ENCODE measurements at places on chromosomes 3 and 15.

GRCh38 chr15:89575656-89576416 lies 567 bp downstream of the TICRR start:
- no peak for DNase-seq

DNA sequence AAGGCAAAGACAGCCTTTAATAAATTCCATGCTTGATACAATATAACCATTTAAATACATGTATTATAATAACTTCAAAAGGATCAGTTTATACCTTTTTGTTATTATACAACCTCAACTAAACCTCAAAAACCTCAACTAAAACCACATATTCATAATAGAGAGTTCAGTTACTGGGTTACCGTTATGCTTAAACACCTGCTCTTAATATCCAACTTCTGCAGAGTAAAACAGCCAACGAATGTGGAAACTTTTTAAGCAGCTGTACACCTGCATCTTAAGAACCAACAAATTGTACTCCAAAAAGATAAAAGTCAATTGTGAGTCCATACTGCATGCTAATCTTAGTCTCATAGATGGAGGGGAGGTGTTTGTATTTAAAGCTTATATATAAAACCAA lies 53.5 kb downstream of the TFDP2 start:
- no peak for DNase-seq

DNA sequence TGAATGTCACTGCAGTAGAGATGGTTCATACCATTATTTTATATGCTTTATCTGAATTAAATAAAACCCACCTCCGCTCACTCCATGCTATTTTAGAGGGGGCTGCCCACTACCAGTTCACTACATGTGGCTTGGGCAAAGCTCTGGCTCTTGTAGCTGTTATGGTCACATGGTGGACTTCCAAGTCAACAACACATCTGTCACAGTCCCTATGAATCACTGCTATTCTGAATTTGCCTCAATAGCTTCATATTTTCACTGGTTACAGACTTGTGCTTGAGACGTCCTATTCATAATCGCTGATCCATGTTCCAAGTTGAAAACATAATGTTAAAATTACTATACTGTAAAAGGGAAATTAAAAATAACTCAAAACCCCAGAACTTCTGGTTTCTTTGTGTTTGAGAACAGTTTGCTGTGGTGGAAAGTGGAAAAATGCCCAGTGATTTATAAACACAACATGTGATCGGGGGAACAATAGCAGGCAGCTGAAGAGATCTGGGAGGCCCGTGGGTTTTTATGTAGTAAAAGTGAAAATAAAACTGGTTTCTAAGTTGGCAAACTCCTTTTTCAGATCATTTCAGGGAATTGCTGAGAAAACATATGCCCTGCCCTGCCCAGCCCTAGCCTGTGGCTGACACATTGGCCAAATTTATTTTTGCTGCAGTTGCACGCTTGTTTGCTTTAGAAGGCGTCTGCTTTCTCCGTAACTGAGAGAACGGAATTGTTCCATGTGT lies 128.8 kb upstream of the PRR23C start:
- DNase-seq, result no peak

DNA sequence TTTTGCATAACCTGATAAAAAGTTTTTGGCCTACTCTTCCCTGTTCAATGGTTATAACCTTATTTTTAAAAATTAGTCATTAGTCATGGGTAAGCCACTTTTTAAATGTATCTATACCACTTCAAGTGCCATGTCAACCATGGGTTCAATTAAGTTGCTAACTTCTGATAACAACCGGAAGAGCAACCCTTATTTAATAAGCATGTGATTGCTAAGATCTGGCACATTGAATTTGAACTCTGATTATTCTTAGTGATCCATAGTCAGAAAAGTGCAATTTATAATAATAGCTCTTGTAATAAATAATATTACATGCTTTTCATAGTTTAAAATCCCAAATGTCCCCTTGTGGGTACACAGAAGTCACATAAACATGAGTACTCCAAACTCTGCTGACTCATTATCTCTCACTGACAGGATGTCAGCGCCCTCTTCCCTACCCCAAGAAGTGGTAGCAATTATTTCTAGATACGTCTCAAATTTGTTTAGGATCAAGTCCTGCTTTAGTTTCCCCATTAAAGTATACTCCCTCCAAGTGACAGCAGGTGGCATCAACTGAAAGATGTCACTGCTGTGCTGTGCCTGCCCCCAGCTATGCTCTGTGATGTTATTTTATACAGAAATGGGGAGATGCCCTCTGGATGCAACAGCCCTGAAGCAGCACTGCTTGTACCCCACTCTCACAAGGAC lies 18.6 kb downstream of the SAMD7 start:
- DNase-seq, result no peak

DNA sequence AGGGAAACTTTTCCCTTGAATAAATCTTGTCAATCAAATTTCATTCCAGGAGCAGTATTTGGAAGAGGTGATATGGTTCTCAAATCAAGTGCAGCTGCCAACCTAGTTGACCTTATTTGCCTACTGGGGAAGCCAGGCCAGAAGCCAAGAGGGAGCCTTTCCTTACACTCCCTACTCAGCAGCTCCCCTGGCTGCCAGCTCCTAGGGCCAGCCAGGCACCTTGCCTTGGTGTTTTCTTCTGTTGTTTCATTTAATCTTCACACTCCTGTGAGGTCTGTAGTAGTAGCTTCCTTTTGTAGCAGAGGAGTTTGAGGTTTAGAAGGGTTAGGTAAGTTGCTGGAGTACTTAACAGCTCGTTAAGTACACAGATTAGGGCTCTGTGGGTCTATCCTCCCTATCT lies 22.6 kb downstream of the MKRN2OS start:
- DNase-seq, result no peak

DNA sequence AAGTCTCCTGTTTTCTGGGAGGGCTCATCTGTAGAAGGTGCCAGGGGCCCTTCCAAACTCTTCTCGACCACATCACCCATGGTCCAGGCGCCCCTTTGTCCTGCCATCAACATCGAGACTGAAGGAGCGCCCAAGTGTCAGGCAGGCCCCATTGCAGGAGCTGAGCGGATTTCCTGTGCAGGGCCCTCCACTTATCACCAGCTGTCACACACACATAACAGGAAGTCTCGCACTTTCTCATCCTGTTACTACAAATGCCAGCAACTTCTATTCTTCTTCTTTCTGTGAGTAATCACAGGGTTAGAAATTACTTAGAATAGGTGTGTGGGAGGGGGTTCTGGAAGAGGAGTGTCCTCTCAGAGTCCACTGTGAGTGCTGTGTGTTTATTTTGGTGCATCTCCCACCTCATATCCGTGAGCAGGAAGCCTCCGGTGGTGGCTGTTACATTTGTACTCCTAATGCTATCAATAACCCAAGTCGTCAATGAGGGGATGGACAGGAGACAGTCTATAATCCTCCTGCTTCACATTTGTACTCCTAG lies at the start of gene KLHL6:
Gene KLHL6 (minus strand): TSS at position 166 of the 541 bp plus-strand sequence. CDS start 53 bp downstream, at position 113.
- DNase-seq, result no peak

GRCh38 chr3:48738144-48738536 lies 21.1 kb upstream of the IP6K2 start:
- DNase-seq, result no peak

GRCh38 chr3:86801066-86801465 lies 189.9 kb downstream of the VGLL3 start:
- no peak for DNase-seq

GRCh38 chr15:63918317-63918672 lies 84.5 kb upstream of the HERC1 start:
- no peak for DNase-seq

DNA sequence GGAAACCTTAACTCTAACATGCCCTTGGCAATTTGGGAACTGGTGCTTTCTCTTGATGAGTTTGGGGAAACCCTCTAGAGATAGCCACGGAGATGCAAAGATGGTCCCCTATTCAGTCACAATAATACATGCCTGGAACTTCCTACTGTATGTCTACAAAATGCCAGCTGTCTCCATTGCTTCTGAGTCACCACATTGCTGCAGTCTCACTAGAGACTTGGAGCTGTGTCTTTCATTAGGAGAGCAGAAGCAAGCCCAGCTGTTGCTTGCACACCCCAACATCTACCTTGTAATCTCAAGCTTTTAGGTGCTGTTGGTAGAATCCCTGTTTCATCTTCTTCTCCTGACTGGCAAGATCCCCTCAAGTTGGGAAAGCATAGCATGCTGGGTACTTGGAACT lies 261.0 kb downstream of the ADAMTSL3 start:
- no peak for DNase-seq

- DNase-seq, result no peak
These were observed 599.2 kb upstream of the ROBO1 start for GRCh38 chr3:80366808-80367548.

DNA sequence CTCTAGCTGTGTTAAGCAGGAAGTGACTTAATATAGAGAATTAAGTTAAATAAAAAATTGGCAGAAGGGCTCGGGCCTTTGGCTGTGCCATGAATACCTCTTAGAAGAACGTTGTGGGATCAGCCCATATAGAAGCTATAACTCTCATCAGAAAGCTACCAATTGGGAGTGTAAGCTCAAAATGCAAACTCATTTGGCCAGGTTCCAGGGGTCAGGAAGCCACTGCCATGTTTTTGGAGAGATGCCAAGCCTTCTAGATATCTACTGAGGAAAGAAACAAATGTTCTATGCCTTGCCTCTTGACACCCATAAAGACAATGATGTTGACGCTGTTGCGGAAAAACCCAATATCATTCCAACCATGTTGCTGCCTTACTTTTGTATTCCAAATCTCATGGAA lies 475.2 kb upstream of the TGFBR2 start:
- DNase-seq, result no peak

- no peak for DNase-seq
These were observed 2.2 kb downstream of the SATB1 start for GRCh38 chr3:18422972-18423371.

DNA sequence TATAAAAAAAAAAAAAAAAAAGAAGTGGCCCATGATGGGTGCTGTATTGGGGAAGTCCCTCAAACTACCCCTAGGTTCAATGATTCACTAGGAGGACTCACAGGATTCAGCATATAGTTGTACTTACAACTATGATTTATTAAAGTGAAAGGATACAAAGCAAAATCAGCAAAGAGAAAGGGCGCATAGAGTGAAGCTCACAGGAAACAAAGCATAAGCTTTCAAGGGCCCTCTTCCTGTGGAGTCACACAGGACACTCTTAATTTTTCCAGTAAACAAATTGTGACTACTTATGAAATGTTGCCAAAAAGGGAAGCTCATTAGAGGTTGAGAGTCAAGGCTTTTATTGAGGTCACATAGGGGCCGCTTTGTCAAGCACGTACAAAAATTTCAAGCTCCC lies 153.7 kb upstream of the GAP43 start:
- DNase-seq, result no peak

- DNase-seq, result no peak
These were observed 159.1 kb upstream of the NANOGP8 start for GRCh38 chr15:35244227-35244626.

DNA sequence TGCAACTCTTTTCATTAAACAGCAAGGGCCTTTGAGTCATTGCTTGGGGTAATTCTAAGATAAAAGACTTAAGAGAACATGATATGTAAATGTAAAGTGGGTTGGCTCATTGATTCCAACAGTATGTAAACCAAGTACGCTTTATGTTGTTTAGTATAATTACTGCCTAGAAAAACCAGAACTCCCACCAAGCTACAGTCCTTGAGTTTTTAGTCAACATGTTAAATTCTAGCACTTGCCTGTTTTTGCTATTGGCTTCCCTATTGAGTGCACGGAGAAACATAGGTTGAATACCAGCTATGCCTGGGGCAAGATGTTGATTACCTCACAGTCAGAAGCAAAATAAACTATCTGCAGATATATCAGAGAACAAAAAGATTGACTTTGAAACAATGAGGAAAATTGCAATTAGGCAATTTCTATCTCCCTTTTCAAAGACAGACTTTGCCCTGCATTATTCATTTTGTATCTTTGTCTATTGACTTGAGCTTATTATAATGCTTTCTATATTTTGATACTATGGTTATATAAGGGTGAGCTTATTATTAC lies 179.3 kb downstream of the ZPLD1 start:
- no peak for DNase-seq

GRCh38 chr3:105093371-105094252 lies 273.1 kb upstream of the ALCAM start:
- DNase-seq, result no peak

DNA sequence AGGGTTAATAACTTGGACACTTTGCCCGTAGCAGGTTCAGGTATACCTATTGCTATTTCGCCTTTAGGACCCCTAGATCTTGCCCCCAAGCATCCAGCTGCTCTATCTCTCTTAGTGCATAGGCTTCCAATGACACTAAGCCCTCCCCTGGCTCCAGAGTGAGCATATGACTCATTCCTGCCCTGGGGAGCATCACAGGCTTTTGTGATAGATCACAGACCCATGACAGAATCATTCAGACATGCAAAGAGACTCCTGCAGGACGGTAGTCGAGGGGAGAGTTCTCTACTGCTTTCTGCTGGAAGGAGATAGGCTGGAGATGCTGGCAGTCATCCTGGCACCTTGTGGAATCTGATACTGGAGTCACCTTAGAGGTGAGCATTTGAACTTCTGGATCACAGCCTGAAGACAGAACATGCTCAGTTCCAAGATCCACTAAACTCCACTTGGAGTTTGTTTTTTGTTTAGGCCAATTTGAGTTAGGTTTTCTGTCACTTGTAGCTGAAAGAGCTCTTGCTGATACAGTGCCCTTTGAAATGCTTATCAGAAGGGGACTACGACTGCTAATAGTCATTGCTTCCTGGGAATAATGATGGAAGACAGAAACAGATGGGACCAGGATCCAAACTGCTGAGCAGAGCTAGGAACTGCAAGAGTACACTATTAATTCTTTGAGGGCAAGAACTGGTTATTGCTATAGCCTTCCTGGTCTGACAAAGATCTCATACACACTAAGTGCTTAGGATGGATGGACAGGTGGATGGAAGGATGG lies 11.0 kb downstream of the LYSMD2 start:
- peak; percentile 82 for DNase-seq

- no peak for DNase-seq
These were observed 117.2 kb downstream of the IL20RB start for GRCh38 chr3:137075020-137075419.

- DNase-seq, result peak; percentile 36
These were observed 86.9 kb upstream of the COL6A5 start for GRCh38 chr3:130258532-130258952.

DNA sequence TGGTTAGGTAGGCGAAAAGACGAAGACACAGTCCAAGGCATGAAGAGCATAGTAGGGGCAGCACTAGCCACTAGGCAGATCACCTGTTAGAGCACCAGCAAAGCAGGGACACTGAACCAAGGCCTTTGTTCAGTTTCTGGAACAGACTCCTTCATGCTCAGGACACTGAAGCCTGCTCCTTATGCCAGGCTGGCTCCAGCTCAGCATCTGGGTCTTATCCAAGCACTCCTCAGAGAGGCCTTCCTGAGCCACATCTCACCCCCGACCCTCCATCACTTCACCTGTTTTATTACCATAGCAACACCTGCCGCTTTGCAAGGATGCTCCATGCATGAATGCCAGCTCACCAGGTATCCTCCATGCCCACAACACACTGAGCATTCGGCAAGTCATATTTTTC lies 206.3 kb upstream of the CHRNA7 start:
- DNase-seq, result no peak

Measured in HS-5 (cell line).